ENCODE measurements at places on chromosomes 1 and 21.

DNA sequence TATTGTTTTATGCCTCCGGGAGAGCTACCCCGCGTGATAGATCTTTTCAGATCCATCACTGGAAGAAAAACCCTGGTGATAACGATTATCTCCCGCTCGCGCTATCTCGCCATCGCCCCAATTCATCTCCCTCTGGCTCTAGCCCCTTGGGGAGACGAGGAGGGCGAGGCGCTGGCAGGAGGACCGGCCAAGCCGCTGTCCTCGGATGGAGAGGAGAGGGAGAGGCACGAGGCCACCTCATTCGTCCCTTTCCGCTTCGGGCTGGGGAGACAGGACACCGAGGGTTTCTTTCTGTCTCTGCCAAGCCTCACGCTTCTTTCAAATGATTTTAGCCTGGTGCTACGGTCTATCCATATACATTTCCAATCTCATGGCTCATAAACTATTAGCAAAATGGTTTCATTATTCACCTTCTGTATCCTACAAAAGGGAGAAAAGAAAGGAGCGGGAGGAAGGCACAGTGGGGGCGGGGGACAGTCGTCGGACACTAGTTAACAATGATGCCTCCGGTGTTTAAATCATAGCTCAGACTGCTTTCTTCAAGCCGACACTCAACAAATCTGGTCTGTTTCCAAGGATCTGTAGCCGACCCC, 415.0 kb upstream of the ESRRG start:
- DNase-seq: no peak

DNA sequence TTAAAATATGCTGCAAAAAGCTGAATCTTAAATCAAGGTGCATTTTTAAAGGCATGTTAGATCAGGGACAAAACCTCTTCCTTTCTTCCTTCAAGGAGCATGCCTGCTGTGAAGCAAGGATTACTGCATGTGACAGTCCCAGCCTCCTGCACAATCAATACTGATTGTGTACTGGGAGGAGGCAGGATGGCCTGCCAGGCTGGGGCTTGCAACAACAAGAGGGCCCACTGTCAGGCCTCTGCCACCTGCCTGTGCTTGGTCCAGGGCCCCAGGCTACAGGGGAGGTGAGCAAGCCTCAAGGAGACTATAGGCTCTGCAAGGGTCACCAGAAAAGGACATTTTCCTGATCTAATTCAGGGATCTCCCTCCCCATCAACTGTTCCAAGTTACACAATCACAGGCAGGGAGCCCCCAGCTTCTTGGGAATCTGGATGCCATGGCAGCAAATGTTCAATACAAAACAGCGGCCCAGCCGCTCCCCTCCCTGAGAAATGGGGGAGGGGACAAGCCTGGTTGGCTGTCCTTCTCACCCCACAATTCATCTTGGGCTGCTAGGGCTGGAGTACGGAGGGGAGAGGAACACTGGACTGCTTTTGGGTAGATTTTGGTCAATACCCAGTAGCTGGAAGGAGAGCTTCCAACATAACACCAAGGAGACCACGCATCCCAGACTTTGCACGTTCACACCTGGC, 76.7 kb downstream of the SSBP3 start:
- no peak for DNase-seq

- no peak for DNase-seq
Measured at GRCh38 chr1:215106067-215106466, 23.5 kb downstream of the KCNK2 start.

GRCh38 chr1:42431514-42431913, 24.3 kb downstream of the ZMYND12 start:
- no peak for DNase-seq

GRCh38 chr1:30919025-30919881, 10.7 kb upstream of the SDC3 start:
- DNase-seq: no peak

- no peak for DNase-seq
Measured at GRCh38 chr1:76725864-76726619, 141.2 kb upstream of the ST6GALNAC5 start.
